ENCODE measurements at places on chromosomes 6 and 20. TPM values are rescaled to one million over a fixed set of nuclear protein-coding genes. Genes with fewer than 3 reads are reported as not detected.
A peak's percentile ranks its signal among the peaks of the same experiment; 100 is the strongest.

DNA sequence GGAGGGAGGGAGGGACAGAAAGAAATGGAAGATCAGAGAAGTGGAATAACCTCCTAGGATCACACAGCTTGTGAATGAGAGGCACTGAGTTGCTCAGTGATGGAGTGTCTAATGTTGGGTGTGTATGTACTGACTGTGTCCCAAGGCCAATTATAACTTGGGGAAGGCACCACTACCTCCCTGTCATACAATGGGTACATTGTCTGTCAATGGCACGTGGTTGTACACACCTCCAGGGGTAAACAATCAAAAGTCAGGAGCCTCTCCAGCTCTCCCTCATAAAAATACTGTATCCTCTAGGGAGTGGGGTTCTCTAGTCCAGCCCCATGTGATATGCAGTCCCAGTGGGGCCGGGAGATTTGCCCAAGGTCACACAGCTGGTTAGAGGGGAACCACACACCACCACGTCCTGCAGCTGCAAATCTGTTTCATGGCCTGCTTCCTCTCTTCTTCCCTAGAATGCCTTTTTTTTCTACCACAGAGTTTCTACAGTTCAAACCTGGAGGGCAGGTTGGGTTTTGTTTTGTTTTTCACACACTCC is 112.5 kb downstream of the SNX5 start:
- DNase-seq = peak; percentile 62

GRCh38 chr20:63158845-63159244 is 57.1 kb downstream of the YTHDF1 start:
- no peak for DNase-seq

DNA sequence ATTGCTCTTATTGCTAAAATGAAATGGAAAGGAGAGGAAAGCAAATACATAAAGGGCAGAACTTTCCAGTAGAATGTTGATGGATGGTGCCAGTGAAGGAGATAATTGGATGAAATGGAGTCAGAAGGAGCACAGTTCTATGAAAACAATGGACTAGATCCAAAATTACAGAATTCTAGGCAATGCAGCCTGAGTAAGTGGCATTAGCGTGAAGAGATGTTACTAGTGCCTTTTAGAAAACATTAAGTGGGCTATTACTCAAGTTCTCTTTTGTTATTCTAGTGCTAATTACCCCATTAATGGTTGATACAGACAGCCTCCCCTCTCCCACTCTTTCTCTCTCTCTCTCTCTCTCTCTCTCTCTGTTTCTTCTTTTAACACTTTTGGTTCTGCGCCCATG is 209.5 kb upstream of the RGS17 start:
- no peak for DNase-seq

GRCh38 chr6:156013155-156013554 is 557.5 kb upstream of the NOX3 start:
- no peak for DNase-seq

GRCh38 chr6:167680605-167681149 is 146.0 kb upstream of the AFDN start:
- DNase-seq = no peak

DNA sequence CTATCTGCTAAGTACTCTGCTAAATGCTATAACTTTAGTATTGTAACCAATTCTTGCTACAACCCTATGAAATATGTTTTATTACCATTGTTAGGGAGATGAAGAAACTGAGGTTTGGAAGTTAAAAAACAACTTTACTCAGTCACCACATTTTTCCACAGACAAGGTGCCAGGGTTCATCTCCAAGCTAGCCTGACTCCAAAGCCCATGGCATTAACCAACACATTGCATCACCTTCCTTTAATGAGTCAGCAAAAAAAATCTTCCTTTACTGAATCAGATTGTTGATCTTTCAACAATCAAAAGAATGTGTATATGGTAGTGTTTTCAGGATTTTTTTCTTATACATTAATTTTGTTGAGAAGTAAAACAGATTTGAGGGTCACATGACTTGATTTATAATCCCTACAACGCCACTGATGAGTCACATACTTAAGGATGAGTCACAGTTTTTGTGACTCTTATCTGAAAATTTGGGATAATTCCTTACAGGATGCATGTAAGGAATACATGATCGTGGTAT is 41.5 kb downstream of the MAN1A1 start:
- no peak for DNase-seq

GRCh38 chr20:37726971-37727956 is 33.4 kb downstream of the CTNNBL1 start:
- no peak for DNase-seq

GRCh38 chr20:62551407-62552323 is 75.9 kb upstream of the GATA5 start:
- no peak for DNase-seq

DNA sequence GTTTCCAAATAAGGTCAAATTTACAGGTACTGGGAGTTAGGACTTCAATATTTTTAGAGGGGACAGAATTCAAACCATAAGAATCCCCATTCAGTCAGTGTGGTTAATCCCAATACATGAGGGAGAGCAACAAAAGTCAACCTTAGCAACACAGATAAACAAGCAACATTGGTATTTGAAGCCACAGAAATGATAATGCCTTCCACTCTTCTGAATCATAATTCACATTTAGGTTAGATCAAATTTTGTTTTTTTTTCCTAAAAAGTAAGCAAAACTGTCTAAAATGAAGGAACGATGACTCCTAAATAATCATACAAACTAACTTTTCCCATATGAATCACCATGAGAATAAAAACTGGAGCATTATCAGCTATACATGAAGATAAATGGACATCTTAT is 246.0 kb upstream of the TENT5A start:
- no peak for DNase-seq

- DNase-seq = no peak
Measured at GRCh38 chr20:10539818-10540553, 104.9 kb downstream of the SLX4IP start.

GRCh38 chr6:132131758-132132157 is 180.6 kb upstream of the CCN2 start:
- DNase-seq = no peak

DNA sequence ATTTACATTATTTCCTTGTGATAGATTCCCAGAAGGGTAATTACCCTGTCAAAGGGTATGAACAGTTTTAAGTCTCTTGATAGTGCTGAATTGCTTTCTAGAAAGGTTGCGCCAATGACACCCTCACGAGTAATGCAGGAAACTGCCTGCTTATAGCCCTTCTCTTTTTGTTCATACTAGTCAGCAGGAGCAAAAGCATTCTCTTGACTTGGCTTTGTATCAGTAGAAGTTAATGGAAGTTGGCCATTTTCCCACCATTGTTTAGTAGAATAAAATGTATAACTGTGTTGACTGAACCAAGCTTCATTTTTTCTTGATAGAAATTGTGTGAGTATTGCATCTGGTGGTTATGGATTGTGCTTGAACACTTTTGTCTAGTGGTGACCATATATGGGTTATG is 100.1 kb downstream of the FARS2 start:
- no peak for DNase-seq

DNA sequence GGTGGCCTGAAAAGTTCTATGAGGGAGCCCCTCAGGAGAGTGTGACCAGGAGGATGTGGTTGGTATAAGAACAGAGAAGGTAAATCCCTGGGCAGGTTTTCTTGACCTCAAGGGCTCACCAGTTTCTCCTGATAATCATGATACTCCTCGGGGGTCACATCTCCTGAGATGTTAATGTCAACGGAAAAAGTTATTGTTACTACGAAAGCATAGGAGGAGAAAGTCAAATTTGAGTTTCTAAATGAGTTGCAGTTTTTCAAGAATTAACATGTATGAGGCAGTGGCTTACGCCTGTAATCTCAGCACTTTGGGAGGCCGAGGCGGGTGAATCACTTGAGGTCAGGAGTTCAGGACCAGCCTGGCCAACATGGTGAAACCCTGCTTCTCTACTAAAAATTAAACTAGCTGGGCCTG is 23.4 kb downstream of the MGME1 start:
- DNase-seq = no peak

- no peak for DNase-seq
Measured at GRCh38 chr20:63262836-63263235, 8.6 kb upstream of the NKAIN4 start.

DNA sequence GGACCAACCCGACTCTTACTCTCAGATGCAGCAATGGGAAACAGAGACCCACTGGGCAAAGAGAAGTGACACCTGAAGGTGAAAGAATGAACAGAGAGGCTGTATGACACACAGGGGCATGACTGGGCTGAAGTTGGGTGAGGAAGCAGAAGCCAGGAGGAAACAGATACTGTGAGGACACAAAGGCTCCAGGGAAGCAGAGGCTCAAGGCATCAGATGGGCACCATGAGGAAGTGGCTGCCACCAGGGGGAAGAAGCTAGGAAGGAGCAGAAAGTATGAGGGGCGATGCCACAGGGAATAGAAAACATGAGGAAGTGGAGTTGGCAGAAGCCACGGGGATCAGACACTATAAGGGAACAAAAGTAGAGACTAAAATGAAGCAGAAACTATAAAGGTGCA is 30.9 kb upstream of the OCSTAMP start:
- no peak for DNase-seq

DNA sequence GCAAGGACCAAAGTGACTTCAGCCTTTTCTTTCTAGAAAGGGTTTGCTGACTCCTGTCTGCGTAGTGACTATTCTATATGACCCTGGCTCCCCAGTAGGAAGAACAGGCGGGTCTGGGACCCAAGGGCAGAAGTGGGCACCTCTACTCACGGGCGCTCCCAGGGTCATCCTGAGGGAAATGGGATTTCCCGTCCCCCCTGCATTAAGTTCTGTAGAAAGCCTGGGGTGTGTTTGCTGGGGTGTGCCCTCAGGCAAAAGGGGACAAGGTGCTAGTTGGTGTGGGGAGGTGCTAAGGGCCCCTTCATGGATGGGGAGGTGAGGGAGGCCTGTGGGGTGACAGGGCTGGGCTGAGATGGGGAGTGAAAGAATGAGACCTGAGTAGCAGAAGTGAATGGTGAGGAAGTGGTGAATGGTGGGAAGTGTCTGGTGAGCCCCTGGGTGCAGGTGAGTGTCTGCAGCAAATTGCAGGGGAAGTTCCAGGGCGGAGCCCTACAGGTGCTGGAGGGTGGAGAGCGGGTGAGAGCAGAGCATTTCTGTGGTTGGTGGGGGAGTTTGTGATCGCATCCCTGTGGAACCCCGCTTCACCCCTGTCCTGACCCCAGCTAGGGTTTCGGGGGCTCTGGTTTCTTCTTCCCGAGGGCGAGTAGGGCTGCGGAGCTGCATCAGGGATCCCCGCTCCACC is 21.1 kb downstream of the RAET1L start:
- no peak for DNase-seq

- DNase-seq = no peak
Measured at GRCh38 chr6:109045493-109045892, 49.2 kb downstream of the SESN1 start.

DNA sequence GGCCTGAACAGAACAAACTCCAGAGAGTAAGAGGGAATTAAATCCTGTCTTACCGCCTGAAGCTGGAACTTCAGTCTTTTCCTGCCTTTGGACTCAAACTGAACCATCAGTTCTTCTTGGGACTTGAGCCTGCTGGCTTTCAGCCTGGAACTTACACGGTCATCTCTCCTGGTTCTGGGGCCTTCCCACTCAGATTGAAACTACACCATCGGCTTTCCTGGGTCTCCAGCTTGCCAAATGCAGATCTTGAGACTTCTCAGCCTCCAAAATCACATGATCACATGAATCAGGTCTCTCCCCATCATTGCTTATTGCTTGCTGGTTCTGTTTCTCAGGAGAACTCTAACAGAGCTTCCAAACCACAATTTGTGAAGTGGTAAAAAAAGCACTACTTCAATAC is 276.3 kb downstream of the KIF16B start:
- DNase-seq = no peak

GRCh38 chr20:62191781-62192559 is 9.1 kb downstream of the MTG2 start:
- no peak for DNase-seq

DNA sequence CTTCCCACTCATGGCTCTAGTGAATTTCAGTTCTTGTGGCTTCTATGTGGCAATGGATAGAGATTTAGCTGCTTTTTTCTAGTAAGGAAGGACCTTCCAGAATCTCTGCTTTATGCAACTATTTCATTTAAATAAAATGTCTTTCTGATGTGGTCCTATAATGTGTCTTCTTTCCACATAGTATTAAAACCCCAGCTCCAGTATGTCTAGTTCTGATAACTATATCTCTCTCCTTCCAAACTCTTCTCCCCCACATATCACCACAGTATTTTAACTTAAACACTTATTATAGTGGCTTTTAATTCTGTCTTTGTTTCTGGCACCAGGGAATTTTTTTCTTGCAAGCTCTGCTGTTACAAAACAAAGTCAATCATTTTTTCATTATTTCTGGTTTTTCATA is 40.6 kb upstream of the SUMO4 start:
- DNase-seq = no peak

DNA sequence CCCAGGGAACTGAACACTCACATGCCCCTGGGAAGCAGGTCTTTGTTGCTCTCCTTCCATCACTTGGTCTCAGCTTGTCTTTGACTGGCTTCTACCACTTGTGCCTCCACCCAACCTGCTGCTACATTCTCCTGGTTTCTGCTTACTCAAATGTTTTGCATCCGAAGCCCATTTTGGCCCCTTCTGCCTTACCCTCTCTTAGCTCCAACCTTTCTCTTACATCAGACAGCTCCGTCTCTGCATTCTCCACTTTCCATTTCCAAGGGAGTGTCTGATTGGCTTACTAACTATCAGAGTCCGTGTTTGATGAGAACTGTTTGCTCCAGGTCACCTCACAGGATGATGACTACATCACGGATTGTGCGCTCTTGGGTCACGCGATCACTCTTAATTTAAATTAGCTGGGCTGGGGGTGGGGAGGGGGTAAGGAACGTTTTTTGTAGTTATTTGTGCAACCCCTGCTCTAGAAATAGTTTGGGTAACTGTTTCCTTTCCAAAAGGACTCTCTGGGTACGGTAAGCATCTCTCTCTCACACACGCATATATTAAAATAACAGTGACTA is 844 bp upstream of the ABRACL start:
- DNase-seq = peak; percentile 22

DNA sequence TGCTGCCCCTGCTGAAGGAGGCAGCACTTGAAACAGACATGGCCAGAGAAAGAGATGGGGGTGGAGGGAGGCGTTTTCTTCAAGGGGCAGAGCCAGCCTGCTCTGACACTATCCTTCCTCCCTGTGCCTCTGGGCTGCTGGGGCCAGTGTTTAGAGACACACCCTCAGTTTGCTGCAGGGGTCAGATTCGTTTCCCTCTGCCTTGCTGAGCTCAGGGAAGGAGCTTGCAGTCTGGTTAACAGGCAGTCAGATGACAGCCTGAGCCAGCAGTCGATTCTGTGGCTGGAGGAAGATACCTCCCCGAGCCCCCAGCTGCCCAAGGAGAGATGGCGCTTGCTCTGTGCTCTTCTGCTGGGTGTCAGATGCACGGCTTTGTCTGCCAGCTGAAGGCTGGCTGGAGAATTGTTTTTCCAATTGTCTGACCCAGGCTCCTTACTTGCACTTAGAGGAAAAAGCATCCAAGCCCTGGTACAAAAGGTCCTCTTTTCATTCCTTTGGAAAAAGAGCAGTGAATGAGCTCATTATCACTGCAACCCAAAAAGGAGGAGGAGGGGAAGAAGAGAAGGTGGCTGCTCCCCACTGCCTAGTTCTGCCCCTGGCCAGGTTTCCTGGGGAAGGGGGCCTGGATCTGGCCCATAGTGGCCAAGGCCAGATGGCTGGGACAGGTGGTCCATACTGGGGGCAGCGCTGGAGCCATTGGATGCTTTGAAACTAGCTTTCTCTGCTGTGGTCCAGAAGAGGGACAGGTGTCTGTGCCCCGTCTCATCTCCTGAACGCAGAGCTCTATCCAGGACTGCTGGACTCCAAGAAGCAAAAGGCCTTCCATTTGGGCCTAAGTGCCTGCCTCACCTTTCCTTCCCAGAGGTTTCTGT is 88.2 kb downstream of the TCP11 start:
- DNase-seq = peak; percentile 37

SUN5 gene
- total RNA-seq = not detected

MAS1 gene
- not detected for total RNA-seq

RAMACL gene
- 1.1 TPM for total RNA-seq

RSPO3 gene
- total RNA-seq = 3.4 TPM

BTN1A1 gene
- total RNA-seq = not detected

MRAP2 gene
- 1.9 TPM for total RNA-seq
